Right cardiac atrium (tissue), 5 donors: ENCODE measurements at places on chromosomes 5 and 9. TPM values are rescaled to one million over a fixed set of nuclear protein-coding genes. Genes with fewer than 3 reads are reported as not detected.

Gene SPINK7
- total RNA-seq, result not detected

Gene PTGES
- 6.8 TPM for total RNA-seq

Gene BRINP1
- 0.93 TPM for total RNA-seq

GRCh38 chr5:124034963-124035362 lies 523.0 kb downstream of the CSNK1G3 start:
- DNase-seq, result no peak

DNA sequence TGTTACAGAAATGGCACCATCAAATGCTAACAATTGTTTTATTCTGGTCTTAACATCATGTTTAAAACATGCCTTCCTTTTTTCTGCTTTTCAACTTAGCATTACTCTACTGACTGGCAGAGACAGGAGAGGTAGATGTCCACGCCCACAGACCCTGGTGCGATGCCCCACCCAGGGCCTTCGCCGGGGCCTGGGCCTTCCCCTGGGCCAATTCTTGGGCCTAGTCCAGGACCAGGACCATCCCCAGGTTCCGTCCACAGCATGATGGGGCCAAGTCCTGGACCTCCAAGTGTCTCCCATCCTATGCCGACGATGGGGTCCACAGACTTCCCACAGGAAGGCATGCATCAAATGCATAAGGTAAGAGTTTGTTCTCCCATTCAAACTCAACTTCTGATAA lies 13.7 kb downstream of the SMARCA2 start:
- no peak for DNase-seq

- DNase-seq, result no peak
These were observed 8.9 kb upstream of the RAB14 start for GRCh38 chr9:121210536-121210935.

GRCh38 chr5:122296871-122297270 lies 15.2 kb upstream of the SNCAIP start:
- DNase-seq, result no peak

DNA sequence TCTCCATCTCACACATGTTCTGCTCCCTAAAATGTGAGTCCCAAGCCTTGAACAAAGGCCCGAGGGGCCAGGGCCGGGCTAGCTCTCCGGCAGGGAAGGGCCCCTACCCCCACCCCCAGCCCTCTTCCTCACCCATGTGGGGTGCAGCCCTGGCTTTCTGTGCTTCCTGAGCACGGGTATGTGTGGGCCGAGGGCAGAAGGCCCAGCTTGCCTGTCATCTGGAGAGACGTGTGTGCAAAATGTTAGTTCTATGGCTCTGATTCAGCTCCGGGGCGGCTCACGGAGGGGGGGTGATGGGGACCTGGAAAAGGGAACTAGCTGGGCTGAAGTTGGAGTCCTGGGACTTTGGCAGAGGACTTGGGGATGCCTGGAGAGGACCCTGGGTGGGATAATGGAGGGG lies 90.3 kb upstream of the ARAP3 start:
- DNase-seq, result no peak

DNA sequence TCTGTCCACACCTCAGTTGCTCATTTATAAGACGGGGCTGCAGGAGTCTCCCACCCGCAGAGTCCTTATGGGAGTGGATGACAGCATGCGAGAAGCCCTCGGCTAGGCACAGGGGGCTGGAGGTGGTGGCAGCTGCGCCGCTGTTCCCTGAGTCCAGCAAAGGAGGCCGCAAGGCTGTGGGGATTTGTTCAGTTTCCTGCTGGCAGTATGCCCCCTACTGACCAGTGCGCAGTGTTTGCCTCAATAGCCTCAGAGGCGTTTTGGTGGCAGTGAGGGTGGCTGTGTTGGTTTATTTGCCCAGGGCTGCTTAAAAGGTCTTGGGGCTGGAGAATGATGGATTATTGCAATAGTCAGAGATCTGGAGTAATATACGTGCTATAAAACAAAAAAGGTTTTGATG lies 176.3 kb upstream of the OTULINL start:
- no peak for DNase-seq

- DNase-seq, result no peak
These were observed 5.3 kb downstream of the PRDM6 start for GRCh38 chr5:123094237-123094918.

DNA sequence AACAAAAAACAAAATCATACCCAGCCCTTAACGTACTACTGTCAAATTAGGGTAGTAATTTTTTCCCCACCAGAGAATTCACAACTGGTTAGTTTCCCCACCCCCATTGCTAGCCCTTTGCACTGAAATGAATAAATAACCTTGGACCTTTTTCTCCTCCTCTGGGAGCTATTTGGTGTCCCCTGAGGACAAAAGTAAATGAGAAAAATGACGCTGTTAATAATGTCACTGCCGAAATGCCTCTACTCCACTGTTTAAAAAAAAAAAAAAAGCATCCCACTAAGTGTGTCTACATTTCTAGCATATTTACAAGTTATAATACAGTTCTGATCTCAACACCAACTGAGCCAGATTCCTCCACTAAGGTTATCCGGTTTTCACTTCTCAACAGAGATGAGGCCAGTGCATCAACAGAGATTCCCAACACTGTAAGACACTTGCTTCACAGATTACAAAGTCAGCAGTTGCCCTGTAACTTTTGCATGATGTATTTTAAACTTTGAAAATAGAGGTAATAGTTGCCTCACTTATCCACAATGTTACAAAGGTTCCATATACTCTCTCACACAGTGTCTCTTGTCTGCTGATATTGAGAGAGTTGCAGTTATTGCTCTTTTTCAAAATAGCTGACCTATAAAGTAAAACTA lies 5.1 kb upstream of the NFIB start:
- DNase-seq, result no peak

DNA sequence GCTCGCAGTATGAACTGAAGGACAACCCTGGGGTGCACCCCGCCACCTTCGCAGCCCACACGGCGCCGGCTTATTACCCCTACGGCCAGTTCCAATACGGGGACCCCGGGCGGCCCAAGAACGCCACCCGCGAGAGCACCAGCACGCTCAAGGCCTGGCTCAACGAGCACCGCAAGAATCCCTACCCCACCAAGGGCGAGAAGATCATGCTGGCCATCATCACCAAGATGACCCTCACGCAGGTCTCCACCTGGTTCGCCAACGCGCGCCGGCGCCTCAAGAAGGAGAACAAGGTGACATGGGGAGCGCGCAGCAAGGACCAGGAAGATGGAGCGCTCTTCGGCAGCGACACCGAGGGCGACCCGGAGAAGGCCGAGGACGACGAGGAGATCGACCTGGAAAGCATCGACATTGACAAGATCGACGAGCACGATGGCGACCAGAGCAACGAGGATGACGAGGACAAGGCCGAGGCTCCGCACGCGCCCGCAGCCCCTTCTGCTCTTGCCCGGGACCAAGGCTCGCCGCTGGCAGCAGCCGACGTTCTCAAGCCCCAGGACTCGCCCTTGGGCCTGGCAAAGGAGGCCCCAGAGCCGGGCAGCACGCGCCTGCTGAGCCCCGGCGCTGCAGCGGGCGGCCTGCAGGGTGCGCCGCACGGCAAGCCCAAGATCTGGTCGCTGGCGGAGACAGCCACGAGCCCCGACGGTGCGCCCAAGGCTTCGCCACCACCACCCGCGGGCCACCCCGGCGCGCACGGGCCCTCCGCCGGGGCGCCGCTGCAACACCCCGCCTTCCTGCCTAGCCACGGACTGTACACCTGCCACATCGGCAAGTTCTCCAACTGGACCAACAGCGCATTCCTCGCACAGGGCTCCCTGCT lies 3.8 kb downstream of the IRX1 start:
- no peak for DNase-seq

GRCh38 chr9:109315480-109316206 lies 5.2 kb downstream of the EPB41L4B start:
- DNase-seq, result no peak

GRCh38 chr9:93525476-93525875 lies 50.9 kb upstream of the PHF2 start:
- no peak for DNase-seq

Gene LSM11
- total RNA-seq, result 2.0 TPM

- no peak for DNase-seq
These were observed 43.2 kb upstream of the AKNA start for GRCh38 chr9:114431003-114431402.

DNA sequence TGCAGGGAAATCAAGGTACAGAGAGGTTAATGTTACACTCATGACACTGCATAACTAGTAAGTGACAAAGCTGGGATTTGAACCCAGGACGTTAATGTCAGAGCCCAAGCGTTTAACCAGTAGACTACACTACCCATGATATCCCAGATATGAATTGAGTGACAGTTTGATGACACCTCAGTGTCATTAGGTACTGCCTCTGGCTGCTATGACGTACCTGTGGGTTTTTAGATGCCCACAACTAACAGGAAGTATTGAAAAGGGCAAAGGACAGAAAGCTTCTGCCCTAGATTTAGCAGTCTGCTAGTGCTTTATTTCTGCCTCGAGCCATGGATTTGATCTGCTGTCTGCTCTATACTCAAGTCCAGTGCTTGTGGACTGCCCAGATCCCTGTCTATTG lies 56.2 kb downstream of the GLRA1 start:
- no peak for DNase-seq

DNA sequence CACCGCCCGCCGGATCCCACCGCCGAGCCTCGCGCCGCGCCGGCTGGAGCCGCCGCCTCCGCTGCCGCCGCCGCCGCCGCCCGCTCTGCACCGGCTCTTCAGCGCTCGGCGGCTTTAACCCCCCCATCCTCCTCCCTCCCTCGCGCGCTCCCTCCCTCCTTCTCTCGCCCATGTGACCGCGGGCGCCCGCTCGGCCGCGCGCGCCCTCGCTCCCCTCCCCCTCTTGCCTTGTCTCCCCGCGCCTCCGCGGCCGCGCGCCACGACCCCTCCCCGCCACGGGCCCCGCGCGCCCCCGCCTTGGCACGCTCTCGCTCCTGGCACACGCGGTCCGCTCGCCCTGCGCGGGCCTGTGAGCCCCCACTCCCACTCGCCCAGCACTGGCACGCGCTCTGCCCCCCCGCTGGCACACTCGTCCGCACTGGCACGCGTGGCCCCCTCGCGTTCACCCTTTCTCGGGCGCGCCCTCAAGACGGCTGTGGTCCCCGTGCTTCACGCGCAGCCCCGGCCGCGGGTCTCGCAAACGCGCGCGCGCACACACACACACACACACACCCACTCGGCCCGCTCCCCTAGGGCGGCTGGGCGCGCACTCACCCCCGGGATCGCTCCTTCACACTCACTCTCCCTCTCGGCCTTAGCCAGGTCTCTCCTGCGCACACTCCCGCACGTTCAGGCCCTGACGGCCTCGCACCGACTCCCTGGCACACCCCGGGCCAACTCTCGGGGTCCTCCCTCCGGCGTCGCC lies at the start of gene CNTFR:
TSS of gene CNTFR (minus strand) at position 89 of the 745 bp plus-strand sequence. CDS start 20,743 bp downstream, outside the sequence.
- DNase-seq, result peak; percentile 92

Gene DMGDH
- 5.1 TPM for total RNA-seq

Gene EFNA5
- 26.4 TPM for total RNA-seq

- DNase-seq, result no peak
These were observed 29.0 kb downstream of the LIFR start for GRCh38 chr5:38527475-38527874.

Gene GKAP1
- 17.6 TPM for total RNA-seq

DNA sequence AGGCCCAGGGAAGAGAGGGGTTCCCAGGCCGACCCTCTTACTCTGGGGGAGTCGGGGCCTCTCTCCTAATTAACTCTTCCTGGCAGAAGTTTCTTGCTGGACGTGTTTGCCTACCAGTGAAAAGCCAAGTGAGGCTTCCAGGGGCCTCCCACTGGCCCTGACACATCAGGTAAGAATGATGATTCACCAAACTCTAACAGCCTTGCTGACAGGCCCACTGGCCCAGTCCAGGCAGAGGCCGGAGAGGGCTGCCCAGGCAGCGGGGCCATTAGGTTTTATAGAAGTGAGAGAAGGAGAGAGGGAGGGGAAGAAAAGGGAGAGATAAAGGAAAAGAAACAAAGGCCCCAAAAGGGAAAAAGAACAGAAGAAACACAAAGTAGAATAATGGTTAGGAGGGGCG lies 50.8 kb upstream of the FOXE1 start:
- no peak for DNase-seq

- no peak for DNase-seq
These were observed 64.9 kb downstream of the SIL1 start for GRCh38 chr5:139133282-139133681.

DNA sequence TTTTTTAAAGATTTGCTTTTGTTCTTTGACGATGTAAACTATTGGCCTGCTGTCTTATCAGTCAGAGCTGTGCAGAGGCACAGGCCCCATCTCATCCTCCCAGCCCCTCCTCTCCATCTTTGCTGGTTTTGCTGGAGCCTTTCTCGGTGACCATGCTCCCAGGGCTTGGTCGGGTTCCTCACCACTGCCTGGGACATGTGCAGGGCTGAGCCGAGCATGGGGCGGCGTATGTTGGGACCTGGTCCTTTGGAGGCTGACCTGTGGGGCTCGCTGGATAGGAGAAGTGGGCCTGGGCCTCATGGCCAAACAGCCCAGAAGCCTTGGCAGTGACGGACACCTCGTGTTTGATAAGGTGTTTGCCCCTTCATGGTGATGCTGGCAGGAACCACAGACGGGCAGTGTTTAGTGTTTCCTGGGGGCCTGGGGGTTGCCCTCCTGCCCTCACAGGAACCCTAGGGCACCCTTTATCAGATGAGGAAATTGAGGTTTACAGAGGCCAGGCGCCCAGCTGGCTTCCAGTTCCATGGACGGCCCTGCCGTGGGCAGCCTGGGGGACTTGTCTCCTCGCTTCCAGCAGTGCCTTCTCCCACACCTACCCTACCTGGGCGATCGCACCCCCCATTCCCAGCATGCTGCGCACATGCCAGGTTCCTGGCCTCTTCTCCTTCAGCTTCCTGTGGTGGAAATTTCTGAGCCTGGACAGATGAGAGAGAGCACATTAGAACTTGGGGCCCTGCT lies 27.6 kb downstream of the TRAF2 start:
- DNase-seq, result no peak

Gene PCDHA4
- 0.14 TPM for total RNA-seq

DNA sequence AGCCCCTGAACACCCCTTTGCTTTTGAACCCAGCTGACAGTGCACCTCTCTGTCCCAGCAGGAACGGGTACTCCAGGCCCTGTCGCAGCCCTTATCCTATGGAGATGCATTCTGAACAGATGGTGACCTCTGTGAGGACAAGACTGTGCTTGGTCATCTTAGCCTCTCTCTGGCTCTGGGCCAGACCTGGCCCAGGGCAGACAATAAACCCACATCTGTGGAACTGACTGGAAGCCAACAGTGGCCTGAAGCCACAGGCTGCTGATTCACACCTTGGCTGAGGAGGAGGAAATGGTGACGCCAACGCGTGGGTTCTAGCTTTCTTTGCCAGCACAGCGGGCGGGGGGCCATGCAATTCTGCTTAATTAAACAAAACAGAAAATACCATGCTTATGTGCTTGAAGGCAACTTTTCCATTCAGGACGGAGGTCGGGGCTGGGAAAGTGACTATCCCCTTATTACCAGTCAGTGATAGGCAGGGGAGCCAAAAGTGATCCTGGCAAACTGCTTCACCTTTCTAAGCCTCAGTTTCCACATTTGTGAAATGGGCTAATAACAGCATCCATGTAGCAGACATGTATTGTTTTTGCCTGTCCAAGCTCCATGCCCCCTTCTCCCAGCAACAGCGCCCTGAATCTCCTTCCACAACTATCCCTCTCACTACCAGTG lies 10.8 kb downstream of the SH3PXD2B start:
- DNase-seq, result peak; percentile 94

- no peak for DNase-seq
These were observed 19.2 kb downstream of the CAPSL start for GRCh38 chr5:35919191-35919590.

- DNase-seq, result no peak
These were observed 89.2 kb downstream of the PDE6A start for GRCh38 chr5:149855366-149855765.
